ENCODE measurements at places on chromosomes 5 and 9.
A peak's percentile ranks its signal among the peaks of the same experiment; 100 is the strongest.

DNA sequence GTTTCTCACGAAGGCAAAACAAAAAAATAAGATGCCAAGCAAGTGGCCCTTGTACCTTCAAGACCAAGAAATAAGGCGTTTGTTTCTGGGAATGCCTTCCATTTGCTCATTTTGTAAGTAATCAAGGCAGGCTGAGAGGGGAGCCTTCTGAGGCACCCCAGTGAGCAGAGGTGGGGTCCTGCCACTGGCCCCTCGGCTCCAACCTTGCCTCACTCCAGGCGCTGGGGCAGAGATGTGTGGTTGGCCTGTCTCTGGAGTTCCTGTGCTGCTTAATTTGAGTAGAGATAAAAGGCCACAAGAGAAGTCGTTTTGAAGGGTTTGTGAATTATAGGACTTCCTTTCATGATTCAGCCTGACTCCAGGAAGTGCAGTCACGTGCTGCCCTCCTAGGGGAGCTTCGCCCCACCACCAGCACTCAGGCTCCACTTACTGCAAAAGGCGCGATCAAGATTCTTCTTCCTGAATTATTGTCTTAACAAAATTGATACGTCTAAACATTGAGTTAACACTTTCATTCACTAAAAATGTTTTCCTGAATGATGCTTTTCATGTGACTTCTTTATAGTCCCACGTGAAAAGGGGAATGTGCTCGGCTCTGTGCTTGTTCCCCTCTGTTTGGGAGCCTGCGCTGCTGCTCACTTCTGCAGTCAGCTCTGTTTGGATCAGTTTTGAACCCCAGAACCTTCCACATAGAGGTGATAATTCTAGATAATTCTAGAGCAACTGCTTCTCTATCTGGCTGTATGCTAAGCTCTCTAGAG is 13.7 kb downstream of the SYK start:
- DNase-seq: peak; percentile 21

- DNase-seq: no peak
Observed at GRCh38 chr5:179923436-179923835, 15.7 kb upstream of the TBC1D9B start.

DNA sequence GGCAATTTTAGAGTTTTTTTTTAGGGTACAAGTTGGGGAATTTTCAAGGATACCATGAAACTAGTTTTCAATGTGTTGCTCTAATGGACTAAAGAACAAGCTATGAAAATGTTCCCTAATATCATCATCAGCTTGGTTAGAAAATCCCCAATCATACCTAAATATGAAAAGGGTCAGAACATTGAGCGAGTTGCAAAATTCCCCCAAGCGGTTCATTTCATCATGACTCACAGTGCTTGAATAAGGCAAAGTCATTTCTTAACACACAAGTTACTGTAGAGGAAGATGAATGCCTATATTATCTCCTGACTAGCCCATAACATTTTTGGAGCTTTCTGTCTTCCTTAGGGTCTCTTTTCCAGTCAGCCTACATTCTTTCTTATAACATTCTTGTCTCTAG is 62.7 kb downstream of the ST8SIA4 start:
- DNase-seq: peak; percentile 12

DNA sequence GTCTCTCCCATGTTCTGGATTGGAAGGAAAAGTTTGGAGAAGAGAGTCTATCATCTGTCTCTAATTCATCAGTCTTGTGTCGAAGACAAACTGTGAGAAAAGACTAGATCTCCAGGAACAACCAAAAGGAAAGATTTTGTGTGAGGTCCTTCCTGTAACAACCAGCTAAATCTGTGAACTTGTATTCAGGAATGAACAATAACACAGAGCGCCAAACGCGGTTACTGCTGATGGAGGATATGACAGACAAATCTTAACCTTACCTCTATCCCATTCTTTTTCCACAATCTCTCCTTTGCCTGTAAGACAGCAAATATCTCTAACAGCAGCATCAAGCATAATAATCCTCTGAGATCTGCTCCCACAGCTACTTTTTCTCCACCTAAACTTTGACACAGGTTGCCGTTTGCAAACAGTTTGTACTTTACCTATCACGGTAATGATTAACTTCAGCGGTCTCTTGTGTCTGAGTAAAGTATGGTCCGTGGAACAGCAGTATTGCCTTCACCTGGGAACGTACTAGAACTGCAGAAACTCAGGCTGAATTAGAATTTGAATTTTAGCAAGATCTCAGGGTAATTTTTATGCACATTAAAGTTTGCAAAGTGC is 387.6 kb downstream of the ELAVL2 start:
- DNase-seq: no peak

- DNase-seq: no peak
Observed at GRCh38 chr5:39896104-39896503, 471.3 kb upstream of the DAB2 start.

DNA sequence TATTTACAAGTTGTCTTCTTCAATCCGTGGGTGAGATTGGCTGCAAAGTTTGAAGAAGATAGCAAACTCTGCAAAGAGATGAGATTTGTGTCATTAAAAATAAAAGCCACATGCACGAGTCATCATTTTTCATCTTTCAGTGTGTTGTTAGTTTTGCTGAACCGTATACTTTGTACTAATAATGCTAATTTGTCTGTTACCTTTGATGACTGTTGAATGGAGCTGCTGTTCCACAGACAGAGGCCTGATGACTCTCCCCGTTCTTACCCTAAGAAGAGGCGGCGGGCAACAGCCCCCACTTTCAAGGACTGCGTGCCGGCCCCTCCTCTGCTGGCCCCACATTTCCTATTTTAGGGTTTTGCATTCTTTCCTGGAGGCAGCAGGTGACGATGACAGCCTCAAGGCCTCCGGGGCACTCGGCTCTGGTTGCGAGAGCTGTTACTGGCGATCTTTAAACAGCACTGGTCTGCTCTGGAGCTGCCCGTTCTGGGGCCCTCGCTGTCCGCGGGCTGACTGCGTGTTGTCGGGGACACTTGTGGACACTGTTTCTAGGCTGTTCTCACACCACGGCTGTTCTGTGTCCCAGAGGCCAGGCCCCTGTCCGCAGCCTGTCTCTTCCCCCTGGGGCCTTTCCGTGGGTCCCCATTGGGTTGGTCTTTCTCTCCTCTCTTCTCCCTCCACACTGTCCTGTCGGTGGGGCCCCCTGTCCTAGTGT is 35.1 kb downstream of the NDUFS6 start:
- no peak for DNase-seq

GRCh38 chr5:54317511-54318260 is 7.3 kb upstream of the ARL15 start:
- no peak for DNase-seq

DNA sequence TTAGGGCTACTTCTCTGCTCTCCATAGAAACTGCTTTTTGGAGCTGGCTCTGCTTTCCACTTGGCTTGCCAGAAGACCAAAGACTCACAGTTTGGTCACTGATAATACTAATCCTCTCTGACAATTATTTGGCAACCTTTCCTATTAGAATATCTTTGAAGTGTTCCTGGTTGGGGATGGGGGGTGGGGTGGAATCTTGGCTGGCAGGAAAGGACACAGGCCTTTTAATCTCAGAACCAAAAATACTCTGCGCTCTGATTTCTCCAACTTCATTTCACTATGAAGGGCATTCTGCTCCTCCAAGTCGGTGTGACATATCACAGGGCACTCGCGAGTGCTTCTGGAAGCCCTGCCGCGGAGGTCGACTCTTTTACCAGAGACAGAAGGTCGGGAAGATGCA is 1329.0 kb upstream of the WWC1 start:
- DNase-seq: no peak

DNA sequence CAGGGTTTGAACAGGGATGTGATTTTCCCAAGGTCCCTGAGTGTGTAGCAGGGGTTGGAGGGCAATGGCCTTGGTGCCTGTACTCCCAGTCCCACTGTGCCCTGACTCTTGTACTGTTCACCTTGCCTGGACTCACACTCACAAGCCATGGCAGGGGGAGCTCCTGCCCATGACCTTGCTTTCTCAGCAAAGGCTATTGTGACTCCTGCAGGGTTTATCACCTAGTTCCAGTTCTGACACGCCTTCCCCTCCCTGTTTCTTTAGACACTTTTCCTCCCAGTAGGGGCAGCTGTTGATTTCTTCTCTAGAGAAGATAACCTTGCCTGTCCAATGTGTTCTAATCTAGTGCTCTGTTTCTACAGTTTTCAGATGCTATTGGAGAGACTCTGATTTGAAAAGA is 139.5 kb downstream of the FSTL4 start:
- DNase-seq: no peak

GRCh38 chr9:26813247-26813646 is 79.4 kb downstream of the CAAP1 start:
- DNase-seq: no peak

GRCh38 chr5:155254399-155254798 is 240.8 kb downstream of the KIF4B start:
- DNase-seq: no peak

- DNase-seq: no peak
Observed at GRCh38 chr9:126595982-126596381, 17.7 kb upstream of the LMX1B start.

GRCh38 chr9:35272989-35273388 is 111.2 kb downstream of the UNC13B start:
- no peak for DNase-seq

- no peak for DNase-seq
Observed at GRCh38 chr9:89864731-89865130, 259.9 kb downstream of the GADD45G start.

GRCh38 chr5:177131019-177131320 is 2.6 kb upstream of the NSD1 start:
- no peak for DNase-seq

DNA sequence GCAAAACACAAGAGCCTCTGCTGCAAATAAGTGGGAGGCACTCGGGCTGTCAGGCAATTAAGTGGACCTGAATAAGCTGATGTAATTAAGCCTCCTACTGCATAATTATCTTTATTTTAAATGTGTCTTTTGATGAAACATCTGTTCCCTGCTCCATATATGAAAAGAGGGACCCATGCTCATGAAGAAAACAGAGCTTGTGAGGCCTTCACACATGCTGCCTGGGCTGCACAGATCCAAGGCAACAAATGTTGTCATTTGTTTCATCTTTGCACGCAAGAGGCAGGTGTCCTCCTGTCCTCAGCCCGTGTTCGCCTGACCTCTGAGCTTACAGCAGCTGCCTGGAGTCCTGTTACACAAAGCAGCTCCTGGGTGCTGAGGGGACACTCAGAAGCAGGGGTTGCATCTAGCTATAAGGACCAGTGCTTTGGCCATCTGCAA is 381.1 kb downstream of the ZNF608 start:
- no peak for DNase-seq

DNA sequence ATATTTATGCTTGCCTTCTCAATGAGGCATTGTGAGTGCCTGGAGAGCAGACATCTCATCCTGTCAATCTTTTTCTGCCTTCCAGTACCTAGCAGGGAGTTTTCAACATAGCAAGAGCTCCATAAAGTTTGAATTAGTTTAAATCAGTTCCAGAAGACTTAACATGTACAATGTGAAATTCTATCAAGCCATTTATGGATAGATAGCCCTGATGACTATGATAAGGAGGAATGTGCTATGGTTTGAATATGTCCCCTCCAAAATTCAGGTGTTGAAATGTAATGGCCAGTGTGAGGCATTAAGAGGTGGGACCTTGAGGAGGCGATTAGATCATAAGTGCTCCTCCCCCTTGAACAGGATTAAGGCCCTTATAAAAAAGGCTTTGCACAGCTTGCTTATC is 306.9 kb upstream of the SMARCA2 start:
- no peak for DNase-seq

GRCh38 chr9:105901514-105902109 is 207.3 kb downstream of the TMEM38B start:
- no peak for DNase-seq

DNA sequence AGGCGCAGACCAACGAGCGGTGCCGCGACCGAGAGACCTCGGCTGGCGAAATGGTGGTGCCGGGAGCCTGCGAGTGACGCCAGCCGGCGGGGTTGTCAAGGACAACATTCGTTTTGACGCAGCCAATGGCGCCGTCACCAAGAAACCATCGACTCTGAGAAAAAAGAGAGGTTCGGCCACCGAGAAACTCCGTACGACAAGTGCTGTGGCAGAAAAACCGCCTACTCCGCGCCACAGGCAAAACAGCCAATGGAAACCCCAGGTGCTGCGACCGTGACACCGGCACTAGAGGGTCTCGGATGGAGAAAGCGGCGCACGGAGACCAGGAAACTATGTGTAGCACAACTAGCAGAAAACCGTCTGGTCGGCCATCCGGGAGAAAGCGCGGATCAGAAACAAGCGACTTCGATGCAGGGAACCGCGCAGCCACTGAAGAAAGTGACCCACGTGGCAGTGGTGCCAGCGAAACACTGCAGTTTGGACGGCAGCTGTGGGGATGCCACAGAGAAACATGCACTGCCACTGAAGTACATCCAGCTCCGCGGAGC is 88.8 kb downstream of the ANXA2R start:
- peak; percentile 75 for DNase-seq

- no peak for DNase-seq
Observed at GRCh38 chr9:89185980-89186379, 7.4 kb upstream of the SHC3 start.

GRCh38 chr9:123113185-123113584 is 79.7 kb downstream of the GPR21 start:
- DNase-seq: no peak
